Midbrain (tissue), 1 donor: ENCODE measurements at places on chromosomes 11 and 22.

GRCh38 chr11:70688142-70688541, 289.8 kb downstream of the CTTN start:
- no peak for DNase-seq

DNA sequence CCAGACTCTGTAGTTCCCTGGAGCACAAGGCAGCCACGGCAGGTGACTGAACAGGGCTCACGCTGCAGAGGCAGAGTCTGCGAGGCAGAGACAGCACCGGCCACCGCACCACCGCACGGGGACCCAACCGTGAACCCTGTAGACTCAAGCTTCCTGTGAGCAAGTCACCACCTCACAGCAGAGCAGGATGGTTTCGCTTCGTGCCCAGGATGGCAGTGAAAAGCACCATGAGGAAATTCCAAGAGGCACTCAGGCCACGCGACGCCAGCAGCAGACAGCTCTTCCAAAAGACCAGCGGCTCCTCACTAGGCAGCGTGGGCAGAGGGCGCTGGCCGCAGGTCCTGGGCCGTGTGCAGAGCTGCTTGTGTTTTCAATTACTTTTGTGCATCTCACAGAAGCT, 24.5 kb downstream of the BRD1 start:
- no peak for DNase-seq

DNA sequence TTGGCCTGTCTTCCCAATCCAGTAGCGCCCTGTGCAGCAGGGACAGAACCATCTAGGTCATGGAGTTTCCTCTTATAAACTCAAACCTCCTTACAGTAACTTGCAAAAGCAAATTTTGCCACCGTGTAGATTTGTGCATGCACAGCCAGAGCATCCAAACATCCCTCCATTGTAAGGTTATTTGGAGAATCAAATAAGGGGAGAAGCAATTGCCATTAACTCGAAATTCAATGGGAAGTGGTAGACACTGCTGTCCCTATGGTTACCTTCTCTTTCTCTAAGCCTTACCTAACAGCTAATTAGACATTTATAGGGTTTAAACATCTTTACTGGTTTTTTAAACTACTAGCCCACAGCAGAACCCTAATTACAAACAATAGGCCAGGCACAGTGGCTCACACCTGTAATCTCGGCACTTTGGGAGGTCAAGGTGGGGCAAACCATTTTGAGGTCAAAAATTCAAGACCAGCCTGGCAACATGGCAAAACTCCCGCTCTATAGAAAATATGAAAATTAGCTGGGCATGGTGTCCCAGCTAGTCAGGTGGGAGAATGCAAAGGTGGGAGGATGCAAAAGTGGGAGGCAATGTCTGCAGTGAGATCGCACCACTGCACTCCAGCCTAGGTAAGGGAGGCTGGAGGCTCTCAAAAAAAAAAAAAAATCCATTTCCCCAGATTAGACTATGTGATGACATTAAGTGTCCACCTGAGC, 6.6 kb downstream of the HSPA8 start:
- DNase-seq = no peak

DNA sequence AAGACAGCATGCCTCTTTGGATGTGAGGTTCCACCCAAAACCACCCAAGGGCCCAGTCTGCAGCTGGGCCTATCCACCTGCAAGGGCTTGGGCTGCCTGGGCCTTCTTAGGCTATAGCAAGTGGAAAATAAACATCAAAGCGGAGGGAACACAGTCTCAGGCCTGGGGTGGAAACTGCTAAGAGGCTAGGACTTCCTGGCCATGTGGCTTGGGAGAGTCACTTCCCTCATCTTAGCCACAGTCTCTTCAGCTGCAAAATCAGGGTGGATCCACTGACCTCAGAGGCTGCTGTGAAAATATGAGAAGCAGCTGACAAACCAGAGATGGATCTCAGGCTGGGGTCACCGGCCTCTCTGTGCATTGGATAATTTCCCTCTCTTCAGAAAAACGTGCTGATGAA, 30.6 kb upstream of the TFIP11 start:
- no peak for DNase-seq

DNA sequence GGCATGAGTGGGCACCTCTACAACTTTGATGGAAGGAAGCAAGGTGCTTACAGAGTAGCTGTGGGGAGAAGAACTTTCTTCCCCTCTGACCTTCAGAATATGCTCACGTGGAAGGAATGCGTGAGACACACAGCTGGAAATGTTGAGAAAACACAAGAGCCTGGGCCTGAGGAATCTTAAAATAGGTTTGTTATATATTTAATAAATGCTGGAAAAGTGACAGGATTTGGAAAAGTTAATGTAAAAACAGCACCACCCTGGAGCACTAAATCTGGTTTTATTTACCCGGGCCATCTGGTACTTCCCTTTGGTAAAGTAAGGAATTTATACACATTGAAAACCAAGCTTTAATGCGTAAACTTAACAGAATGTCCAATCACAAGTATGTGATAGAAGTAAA, 14.0 kb upstream of the AMPD3 start:
- DNase-seq = no peak

DNA sequence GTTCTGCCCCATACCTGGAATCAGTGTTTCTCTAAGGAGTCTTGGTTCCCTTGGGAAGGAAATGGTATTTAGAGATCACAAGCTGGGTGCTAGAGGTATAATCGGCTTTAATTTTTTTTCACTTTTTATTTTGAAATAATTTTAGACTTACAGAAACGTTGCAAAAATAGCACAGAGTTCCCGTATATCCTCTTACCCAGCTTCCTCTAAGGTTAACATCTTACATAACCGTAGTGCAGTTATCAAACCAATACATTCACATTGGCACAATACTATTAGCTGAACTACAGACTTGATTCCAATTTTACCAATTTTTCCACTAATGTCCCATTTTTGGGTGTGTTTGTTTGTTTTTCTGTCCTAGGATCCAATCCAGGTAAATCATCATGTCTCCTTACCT, 63.8 kb downstream of the RBX1 start:
- no peak for DNase-seq

GRCh38 chr11:28476049-28476448, 367.9 kb downstream of the METTL15 start:
- DNase-seq = no peak

DNA sequence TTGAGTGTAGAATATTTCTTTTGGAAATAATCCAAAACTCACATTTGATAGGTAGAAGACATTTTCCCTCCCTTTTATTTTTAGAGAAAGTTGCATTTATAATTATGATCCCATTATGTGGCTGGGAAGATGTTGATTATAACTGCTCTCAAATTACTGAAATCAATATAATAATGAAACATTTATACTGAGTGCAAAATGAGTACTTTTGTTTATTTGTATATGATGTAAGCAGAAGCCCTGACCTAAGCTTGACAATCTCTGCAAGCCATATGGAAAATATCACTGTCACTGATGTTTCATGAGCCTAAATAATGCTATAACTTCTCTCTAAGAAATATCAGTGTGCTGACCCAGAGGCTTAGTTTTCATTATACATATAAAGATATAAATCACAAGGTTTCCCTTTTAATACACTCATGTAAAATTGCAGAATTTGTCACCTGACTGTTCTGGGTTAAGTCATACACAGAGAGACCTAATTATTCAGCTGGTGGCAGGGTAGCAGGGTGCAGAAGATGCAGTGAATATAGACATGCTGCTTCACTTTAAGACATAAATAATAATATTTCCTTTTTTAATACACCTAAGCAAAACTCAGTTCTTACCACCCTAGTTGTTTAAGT, 99.2 kb downstream of the BBOX1 start:
- DNase-seq = no peak

DNA sequence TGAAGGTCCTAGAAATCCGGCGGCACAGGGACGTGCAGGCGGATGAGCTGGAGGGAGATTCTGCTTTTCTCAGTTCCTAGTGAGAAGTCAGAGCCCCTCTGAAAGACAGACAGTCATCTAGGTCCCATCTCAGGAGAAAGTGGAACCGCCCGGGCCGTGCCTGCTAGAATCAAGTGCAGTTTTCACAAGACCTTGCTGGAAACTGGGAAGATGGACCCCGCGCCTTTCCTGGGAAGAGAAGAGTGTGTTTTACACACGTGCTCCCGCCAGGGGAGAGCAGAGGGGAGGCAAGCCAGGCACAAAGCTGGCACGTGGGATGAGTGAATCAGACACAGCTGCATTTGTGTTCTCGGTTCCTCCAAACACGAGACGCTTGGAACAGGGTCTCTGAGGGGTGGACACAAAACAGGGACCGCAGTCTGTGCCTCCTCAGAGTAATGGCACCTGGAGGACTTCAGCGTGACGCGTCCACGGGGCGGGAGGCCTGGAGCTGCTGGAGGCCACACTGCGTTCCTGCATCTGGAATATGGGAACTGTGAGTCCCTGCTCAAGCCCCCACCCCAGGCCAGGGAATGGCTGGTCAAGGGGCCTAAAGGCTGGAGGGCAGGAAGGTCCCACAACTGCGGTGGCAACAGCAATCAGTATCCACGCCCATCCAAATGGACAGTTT, 218.3 kb downstream of the BRD1 start:
- no peak for DNase-seq

- no peak for DNase-seq
Measured at GRCh38 chr22:19174106-19175025, 4.2 kb downstream of the SLC25A1 start.

DNA sequence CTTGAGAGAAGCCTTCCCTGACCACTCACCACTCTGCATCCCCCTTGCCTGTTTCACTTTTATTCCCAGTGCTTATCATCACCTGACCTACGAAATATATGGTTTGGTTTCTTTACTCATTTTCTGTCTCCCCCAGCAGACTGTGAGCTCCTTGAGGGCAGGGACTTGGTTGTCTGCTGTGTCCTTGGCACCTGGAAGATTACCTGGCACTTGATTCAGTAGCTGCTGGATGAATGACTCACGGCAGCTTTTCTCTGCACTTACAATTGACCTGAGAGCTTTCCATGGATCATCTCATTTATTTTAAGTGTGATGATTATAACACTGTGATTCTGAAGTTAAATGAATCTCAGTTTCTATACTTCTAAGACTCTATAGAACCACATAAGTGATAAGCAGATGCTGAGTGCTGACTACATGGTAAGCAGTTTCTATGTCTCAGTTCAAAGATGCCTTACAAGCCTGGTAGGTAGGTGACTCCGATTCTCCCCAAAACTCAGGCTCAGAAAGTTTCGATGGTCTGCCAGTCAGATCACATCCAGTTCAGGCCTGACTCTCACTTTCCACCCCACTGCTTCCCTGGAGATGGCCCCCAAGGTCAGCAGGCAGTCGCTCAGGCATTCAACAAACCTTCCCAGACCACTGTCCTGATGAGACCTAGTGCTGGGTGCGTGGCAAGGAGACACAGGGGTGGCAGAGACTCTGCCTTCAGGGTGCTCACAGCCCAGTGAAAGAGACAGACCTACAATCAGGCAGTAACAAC, 11.6 kb downstream of the IL2RB start:
- DNase-seq = no peak

- DNase-seq = peak; percentile 44
Measured at GRCh38 chr11:82732734-82733443, 775 bp downstream of the FAM181B start.

- peak; percentile 16 for DNase-seq
Measured at GRCh38 chr22:26273011-26273675, 103.9 kb downstream of the SEZ6L start.

GRCh38 chr11:112769584-112769983, 191.6 kb upstream of the NCAM1 start:
- no peak for DNase-seq

- no peak for DNase-seq
Measured at GRCh38 chr11:72225411-72225951, 914 bp downstream of the INPPL1 start.

DNA sequence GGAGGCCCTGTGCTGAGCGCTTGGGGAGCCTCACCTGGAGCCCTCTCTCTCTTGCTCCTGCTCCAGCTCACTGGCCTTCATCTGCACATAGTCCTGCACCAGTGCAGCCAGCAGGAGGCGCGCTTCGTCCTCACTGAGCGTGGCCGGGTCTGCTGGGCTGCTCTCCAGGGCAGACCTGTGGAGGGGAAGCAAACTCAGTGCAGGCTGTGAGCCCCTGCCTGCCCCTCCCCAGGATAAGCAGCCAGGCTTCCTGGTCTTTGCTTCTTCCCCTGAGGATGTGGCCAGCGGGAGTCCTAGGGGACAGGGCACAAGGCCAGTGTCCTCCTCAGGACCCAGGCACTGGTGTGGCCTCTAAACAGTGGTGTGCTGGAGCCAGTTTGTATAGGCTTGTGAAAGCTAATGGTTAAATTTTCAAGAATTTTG, 2.2 kb downstream of the CALCA start:
- no peak for DNase-seq

DNA sequence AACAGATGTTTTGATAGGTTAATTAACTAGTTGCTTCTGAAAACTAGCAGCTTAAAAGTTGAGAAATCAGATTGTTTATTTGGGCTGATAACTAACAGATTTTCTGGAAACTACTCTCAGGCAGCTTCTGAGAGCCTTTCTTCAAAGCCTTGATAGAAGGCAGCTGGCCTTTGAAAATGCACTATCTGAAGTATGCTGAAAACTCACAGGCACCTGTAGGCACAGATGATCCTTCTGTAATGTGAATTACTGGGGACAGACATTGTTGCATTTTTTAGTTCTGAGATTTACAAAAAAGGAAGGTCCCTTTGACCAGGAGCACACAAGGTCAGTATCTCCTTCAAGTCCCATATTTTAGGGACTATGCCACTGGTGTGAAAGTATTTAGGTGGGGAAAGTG, 460.8 kb upstream of the CNTN5 start:
- no peak for DNase-seq

- DNase-seq = peak; percentile 12
Measured at GRCh38 chr11:58525037-58525614, 17.2 kb upstream of the OR5B21 start.

DNA sequence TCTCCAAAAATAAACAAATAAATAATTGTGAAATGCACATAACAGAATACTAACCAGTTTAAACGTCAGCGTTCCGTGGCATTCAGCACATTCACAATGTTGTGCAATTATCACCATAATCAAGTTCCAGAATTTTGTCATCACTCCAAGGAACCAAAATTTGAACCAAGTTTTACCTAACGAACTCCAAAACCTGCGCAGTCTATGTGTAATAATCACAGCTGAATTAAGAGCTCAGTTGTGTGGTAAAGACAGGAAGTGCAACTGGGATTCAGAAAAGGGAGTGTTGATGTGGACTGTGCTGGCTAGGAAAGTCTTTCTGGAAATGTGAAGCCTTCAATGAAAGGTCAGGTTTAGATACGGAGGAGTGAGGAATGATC, 5.4 kb upstream of the MCAM start:
- DNase-seq = no peak

GRCh38 chr11:72441752-72442207, 7.4 kb upstream of the CLPB start:
- DNase-seq = peak; percentile 4

GRCh38 chr22:38907767-38908166, 35.8 kb upstream of the CBX6 start:
- DNase-seq = no peak

GRCh38 chr11:107928767-107929507, 689 bp downstream of the RAB39A start:
- peak; percentile 6 for DNase-seq

DNA sequence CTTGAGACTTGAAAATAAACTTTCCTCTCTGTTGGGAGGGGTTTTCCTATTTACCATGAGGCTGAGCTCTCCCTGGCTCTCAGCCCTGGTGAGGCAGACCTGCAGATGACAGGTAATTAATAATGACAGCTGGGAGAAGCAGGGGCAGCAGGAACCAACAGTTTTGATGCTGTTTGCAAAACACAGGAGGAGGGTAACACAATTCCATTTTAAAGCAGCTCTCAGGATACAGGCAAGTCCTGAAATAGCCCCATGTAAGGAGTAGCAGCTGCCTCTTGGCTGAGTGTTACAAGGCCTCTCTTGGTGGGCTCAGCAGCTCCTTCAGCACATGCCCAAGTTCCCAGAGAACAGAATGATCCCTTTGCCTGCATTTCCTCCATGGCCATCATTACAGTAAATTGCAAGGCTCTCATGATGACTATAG, 13.3 kb downstream of the PARVA start:
- DNase-seq = no peak

GRCh38 chr11:43547430-43547831, 133.1 kb upstream of the HSD17B12 start:
- no peak for DNase-seq
